Activated T-helper 1 cell treated with anti-CD3 and anti-CD28 coated beads, Interleukin-12 subunit alpha, Interleukin-12 subunit beta, Interleukin-2, Interleukin-4 antibody, amounts not matched to agents 30 ng/mL and 10 ng/mL and 1 ng/mL, durations not matched to agents 14 hours and 24 hours and 36 hours (primary cell): ENCODE measurements at places on chromosomes 11 and 22.

DNA sequence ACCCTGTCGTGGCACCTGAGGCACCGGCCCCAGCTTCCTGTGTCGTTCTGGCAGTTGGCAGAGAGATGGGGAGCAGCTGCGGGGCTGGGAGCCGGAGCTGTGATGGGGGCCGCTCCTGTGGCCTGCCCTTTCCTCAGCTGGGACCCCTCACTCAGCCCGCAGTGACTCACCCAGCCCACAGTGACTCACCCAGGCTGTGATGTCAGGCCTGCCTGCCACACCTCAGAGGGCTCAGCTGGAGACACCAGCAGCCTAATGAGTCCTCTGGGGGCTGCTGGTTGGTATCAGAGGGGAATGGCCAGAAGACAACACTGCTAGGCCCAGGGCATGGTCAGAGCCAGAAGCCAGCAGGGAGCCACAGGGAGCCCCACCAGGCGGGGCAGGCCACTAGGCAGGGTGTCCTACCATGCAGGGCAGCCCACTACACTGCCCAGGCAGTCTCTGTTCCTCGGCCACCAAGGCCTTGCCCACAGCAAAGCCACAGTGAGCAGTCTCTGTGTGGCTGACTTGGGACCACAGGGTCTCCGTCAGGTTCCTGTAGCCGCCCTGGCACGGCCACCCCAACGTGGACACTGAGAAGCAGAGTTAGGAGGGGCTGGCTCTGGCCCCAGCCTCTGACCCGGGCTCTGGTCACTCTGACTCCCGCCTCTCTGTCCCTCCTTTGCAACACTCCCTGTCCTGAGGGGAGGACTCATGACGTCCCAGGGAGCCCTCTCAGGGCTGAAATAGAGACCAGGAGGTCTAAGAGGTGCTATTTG is 4.2 kb upstream of the FXYD2 start:
- peak; percentile 79 for DNase-seq

DNA sequence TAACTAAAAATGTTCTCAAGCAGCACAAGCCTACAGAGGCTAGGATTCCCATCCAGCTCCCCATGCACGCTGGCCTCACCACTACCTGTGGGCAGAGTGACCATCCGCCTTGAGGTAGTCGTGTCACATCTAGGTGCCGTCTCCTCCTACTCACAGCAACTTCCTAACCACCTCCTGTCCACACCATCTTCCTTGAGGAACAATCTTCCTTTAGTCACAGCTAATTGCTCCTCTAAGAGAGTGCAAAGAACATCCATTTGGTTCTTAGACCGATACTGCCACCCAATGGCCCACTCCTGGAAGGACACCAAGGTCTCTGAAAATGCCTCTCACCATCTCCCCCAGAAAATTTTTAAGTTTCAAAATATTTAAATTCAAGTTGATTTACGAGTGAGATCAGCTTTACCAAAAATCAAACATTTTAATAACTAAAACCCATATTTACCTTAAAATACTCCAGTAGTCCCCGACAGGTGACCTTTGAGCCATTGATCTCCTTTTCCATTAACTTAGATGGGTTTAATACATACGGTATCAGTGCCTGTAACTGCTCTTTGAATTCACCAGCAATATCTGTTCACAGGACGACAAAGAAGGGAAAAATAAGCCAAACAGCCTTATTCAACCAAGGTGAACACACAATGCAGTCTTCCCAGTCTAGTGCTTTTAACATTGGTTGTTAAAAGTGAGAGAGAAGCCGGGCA is 21.7 kb upstream of the PLAAT3 start:
- peak; percentile 48 for DNase-seq

DNA sequence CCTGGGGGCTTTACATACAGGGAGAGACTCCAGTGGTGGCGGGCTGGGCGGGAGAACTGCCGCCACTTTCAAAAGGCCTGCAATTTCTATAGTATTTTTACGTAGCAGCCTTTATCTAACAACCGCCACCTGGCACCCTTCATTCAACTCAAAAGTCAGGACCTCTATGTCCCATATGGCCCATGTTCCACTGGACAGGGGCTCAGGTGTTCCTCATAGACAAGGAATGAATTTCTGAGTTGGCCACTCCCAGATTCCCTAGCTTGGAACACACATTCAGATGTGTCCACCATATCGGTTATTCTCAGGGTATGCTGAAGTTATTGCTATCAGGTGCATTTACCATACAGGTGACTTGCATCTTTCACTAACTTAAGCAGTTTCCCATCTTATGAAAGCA is 29.9 kb downstream of the RNF169 start:
- no peak for DNase-seq

DNA sequence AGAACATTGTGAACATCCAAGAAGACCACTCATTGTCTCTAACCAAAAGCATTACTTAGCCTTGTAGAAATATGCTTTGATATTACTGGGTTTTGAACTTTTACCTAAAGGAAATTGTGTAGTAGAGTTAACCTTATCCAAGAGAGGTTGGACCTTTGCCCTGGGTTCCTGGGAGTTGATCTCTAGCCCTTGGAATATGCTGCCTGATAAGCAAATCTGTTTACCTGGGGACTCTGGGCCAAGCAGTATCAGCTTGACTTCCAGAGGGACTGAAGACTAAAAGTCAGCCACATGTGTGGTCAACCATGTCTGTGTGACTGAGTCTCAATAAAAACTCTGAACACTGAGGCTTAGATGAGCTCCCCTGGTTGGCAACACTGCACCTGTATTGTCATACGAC is 44.1 kb upstream of the CWF19L2 start:
- DNase-seq: no peak

- peak; percentile 7 for DNase-seq
Measured at GRCh38 chr11:16788141-16789062, 50.0 kb downstream of the C11orf58 start.

DNA sequence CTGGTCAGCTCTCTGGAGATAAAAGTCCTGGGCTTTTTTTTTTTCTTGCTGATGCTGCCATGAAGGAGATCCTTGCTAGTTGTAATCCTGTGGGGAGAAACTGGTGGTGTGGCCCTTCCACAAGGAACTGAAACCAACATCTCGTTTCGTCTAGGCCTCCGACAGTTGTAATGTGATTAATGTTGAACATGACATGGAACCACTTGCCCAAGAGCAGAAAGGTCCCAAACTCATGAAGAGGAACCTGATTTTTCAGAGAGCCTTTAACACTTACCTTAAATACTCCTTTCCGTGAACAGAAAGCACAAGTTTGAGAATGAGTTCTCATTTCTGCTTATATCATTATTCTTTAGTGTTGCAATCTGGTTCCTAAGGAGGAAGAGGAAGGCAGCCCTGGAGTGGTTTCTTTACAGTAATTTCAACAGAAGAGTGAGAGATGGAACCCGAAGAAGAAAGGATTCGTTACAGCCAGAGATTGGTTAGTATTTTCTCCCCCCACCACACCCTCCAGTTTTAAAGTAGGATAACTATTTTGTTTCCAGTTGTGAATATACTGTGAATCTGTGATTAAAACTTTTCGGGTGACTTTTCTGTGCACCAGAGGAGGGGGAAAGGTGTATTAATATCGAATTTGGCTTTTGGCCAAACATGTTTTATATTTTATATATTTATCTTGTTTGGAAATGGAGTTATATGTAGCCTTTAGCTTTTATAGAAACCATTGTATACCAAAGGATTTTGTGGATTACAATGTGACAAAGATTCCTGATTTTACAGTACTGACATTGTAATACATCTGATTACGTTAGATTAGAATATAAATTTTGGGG is 2.0 kb downstream of the KDM2A start:
- DNase-seq: peak; percentile 12

GRCh38 chr11:10751581-10751940 is 515 bp downstream of the CTR9 start:
- no peak for DNase-seq

DNA sequence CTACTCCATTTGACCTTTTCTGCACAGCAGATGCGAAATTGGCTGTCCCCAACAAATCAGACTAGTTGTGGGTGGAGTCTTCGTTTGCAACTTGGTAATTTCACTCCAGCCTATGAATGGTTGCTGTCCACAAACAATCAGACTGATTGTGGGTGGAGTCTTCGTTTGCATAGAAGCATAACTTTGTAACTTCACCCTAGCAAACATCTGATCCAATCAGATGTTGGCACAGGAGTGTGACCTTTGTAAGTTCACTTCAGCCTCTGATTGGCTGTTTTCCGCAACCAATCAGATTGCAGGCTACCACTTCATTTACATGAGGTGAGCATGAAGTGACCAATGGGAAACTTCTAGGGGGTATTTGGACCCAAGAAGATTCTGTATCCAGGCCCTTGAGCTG is 16.3 kb upstream of the CABP2 start:
- no peak for DNase-seq

DNA sequence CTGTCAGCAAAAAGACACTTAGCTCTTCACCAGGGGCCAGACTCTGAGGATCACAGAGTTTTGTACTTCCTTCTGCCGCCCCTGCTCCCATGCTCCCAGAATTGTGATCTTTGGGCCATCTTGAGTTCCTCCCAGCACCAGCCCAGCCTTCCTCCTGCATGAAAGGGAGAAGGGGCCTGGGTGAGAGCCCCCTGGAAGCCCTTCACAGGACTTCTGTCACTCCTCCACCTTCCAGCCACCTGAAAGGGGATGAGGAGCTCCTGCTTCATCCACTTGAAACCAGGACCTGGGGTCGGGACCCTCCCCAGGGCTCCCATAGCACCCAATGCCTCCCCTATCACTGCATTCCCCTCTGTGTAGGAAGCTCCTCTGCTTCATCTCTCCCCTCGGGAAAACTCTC is 174.2 kb downstream of the BUD13 start:
- no peak for DNase-seq

DNA sequence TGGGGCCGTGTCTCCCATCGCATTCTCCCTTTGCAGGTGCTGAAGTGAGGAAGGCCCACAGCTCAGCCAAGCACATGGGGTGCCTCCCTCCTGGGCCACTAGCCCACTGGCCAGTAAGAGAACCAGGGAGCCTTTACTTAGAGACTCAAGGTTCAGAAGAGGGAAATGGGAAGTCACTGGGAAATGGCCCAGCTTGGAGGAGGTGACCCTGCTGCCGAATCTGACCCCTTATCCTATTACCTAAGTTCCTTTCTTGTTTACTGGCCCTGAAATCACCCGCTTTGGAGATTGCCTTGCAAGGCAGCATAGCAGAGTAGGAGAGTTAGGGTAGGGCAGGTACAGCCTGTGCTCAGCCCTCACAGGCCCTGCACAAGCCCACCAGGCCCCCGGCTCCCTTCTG is 24.4 kb downstream of the UPB1 start:
- no peak for DNase-seq

GRCh38 chr11:13503393-13503792 is 7.6 kb upstream of the PTH start:
- no peak for DNase-seq

DNA sequence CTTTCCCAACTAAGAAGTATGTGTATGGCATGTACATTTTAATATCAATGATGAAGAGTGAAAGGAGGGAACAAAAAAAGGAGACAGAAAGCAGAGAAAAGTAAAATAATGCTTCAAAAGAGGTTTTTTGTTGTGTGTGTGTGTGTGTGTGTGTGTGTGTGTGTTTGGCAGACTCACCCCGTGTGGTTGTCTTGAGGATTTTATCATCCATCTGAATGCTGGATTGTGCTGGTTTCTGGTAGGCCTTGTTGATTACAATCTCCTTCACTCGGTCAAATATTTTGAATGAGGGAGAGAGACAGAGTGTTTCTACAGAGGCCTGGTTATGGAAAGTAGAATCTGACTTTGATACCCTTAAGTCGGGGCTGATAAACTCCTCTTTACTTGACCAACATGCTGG is 128.5 kb downstream of the ENTHD1 start:
- DNase-seq: no peak

DNA sequence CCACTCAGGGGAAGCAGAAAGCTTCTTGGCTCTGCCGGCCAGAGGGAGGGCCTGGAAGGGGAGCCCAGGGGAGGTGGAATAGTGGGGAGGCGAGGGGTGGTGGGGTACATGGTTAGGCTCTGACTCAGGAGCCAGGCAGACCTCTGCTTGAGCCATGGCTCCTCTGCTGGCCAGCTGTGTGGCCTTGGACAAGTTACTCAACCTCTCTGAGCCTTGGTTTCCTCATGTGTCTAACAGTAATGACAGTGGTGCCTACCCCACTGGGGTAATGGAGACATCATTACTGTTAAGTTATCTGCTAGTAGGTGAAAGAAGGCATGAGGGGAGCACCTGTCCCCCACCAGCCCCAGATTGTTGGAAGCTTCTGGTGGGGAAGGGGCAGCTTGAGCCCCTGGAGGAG is 12.2 kb upstream of the PDGFB start:
- no peak for DNase-seq

DNA sequence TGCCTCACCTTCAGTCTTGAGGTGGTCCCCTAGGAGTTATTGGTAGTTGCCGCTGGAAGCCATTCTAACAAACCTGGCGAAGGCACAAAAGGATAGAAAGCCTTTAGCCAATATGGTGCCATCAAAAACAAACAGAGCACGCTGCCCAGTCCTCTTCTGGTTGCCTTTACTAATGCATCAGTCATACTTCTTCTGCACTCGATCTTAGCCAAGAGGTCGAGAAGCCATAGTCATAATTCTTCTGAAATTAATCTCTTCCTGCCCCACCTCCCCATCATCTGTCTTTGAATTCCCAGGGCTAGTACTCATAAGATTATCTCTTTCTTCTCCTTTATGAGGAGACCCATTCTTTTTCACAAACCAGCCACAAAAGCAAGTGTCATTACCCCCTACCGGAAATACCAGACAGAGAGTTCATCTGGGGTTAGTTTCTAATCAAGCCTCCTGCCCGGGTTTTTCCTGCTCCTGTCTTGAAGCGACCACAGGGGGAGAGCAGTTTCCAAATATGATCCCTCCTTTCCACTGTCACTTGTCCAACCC is 21.4 kb upstream of the EHF start:
- DNase-seq: no peak

DNA sequence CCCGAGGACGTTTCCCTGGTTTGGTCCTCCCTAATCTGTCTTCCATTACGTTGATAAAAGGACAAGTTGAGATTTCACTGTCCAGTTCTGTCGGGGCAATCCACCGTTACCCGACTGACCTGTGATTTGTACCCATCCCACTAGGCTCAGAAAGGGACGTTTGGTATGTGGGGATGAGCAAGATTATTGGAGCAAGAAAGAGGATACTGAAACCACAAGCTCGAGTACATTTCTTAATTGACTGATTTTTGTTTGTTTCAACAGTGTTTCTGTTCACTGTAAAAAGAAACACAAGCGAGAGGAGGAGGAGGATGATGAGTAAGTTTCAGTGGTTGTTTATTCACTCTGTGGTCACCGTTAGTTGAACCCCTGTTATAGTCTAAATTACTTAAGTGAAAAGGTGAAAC is 969 bp downstream of the CCDC117 start:
- DNase-seq: no peak
